ENCODE measurements at places on chromosomes 2 and 18.
A peak's percentile ranks its signal among the peaks of the same experiment; 100 is the strongest.

DNA sequence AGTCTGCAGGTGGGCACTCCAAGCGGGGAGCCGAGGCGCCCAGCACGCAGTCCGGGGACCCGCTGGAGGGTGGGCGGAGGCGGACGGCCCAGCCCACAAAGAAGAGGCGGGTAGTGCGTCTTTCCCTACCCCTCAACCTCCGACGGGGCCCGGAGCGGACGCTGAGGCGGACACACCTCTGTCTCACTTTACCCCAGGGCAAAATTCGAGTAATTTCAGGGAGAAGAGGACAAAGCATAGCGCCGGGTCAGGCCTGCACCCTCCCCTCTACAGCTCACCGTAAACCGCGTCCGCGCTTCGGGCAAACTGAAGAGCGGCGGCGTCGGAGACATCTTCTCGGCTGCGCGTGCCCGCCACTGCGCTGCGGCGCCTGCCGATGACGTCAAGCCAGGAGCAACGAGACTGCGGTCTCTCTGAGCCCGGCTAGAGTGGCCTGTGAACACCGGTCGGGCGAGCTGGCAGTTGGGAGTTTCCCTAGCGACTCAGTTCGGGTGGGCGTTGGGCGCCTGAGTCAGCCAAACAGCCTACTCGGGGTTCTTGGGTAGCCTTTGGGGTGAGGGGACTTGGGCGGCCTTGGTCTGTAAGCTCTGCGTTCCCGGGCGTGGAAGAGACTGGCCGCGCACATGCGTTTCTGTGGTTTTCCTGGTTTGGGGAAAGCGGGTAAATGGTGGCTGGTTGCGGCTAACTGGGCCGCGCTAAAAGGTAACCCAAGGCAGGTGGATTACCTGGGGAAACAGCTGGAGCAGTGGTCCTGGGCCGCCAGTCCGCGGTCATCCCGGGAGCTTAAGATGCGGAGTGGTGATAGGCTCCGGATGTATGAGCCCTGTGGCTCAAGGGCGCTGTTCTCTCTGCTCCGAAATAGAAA lies at the start of gene THOC1:
THOC1 (minus strand) TSS at position 360 of the 865 bp plus-strand sequence; CDS start at position 332, 28 bp downstream.
- peak; percentile 92 for DNase-seq

GRCh38 chr2:124572934-124573634 lies 548.0 kb downstream of the CNTNAP5 start:
- DNase-seq = no peak

- DNase-seq = no peak
Measured at GRCh38 chr2:241011296-241011600, 12.8 kb downstream of the SNED1 start.

GRCh38 chr2:100639588-100640390 lies 77.0 kb downstream of the PDCL3 start:
- DNase-seq = no peak

DNA sequence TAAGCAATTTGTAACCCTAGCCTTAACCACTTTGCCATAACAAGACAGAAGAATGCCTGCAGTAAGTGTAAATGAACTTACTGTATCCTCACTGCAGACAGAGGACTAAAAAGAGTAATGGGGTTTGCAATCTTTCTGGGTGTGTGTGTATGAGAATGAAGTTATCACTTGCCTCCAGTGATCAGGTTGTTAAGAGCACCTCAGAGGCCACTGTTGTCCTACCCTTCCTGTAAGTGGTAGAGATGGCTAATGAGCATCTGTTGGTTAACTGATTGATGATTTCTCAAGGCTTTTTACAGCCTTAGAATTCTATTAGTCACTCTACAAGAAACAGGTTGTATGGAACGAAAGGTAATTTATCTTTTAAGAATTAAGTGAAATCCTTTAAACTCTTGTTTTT lies 27.6 kb upstream of the GTF2A1L start:
- DNase-seq = no peak

DNA sequence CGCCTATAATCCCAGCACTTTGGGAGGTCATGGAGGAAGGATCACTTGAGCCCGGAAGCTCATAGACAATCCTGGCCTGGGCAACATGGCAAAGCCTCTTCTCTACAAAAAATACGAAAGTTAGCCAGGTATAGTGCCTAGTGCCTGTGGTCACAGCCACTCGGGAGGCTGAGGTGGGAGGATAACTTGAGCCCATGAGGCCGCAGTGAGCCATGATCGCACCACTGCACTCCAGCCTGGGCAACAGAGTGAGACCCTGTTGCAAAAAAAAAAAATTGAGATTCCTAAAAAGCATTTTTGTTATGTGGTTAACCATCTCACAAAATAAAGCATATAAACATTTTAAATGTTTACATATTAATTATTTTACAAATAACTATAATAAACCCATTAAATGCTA lies 13.9 kb downstream of the PCBP1 start:
- no peak for DNase-seq

DNA sequence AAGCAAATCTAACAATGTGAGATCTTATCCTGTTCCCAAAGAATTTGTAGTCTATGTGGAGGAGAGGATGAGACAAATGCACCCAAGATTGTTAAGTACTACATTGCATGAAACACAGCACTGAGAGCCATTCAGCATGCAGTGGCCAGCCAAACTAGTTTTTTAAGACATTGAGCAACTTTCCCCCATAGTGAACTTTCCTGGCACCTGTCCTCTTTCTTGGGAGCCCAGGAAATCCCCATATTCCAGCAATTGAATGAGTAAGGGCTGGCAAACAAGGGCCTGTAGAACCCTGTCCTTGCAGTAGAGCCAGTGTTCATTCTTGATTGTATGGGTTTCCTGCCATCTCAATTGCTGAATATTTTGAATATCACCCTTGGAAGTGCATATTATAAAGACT lies 58.8 kb upstream of the FIGN start:
- no peak for DNase-seq

GRCh38 chr2:101638817-101639605 lies 58.5 kb upstream of the MAP4K4 start:
- no peak for DNase-seq

GRCh38 chr2:49972699-49973098 lies 818.4 kb upstream of the FSHR start:
- no peak for DNase-seq

DNA sequence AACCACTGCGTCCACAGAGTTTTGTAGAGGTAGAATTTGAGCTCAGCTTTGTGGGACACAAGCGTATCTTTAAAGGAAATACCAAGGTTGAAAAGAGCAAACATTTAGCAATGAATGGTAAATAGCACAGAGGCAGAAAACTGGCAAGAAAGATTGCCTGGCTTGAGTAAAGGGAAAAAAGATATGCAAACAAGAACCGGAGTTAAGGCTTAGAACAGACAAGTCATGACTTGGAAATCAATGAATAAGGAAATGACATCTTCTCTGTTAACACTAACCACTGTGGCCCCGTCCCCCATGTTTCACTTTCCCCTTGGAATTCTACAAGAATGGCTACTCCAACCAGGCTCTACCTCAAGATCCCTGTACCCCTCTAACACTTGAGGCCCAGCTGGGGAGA lies 3.8 kb downstream of the STAM2 start:
- DNase-seq = no peak

DNA sequence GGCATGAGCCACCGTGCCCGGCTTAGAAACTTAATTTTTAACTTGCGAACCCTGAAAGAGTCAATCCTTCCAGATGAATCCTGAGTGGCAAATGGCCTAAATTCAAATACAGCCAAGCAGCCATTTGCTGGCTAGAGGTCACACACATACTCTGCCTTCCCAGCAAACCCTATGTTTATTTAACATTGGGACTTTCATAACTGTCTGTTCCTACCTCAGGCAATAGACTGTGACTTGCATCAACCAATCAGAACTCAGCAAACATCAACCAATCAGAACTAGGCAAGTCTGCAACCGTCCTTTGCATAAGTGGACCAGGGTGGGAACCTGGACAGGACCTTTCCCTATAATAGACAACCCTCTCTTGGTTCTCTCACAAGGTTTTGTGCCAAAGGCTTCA lies 127.5 kb downstream of the DTNB start:
- no peak for DNase-seq

DNA sequence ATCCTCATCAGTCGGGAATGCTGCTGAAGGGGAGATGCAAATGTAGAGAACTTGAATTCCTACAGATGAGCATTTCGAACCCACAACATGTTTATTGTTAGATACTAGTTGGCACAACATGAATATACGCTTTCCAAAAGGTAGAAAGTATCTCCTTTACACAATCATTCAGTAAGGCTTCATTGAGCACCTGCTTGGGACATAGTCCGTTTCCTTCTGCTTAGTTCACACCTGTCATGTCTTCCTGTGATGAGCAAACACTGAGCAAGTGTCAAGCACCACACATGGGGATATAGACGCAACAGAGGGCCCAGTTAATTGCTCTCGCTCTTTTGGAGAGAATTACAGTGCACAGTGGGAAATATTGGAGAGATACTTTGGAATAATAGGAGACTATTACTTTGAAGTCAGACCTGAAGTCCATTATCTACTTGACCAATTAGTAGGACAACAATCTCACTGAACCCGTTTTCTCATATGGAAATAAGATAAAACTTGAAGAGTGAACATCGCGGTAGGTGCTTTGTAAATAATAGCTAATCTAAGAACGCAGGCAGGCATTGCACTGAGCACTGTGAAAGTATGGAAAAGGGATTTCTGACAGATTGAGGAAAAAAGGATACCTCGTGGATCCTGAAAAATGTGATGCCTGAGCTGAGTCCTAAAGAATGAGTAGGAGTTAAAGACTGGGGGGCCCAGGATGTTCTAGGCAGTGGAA lies 1.2 kb downstream of the CPSF3 start:
- DNase-seq = no peak

All from coronary artery (tissue), 2 donors.